A549 treated with Mapracorat at 1 μM for 4 hours (cell line): ENCODE measurements at places on chromosomes 3 and 15. TPM values are rescaled to one million over a fixed set of nuclear protein-coding genes. Genes with fewer than 3 reads are reported as not detected.

LRTM1 gene
- total RNA-seq: not detected in 5 replicates

ARPIN gene
- 10.1 to 14.3 TPM (median 11.4 TPM) in 5 replicates for total RNA-seq

SNURF gene
- 8.8 to 20.6 TPM (median 13.7 TPM) in 5 replicates for total RNA-seq

SAMMSON gene
- total RNA-seq: not detected in 5 replicates

EPB42 gene
- total RNA-seq: not detected in 5 replicates

GOLGA8S gene
- total RNA-seq: 0.10 to 0.23 TPM (median 0.18 TPM) in 5 replicates

ACVR2B gene
- total RNA-seq: 1.7 to 3.1 TPM (median 2.7 TPM) in 5 replicates

CDAN1 gene
- total RNA-seq: 4.2 to 8.5 TPM (median 5.8 TPM) in 5 replicates

CDHR4 gene
- total RNA-seq: 0.10 to 0.64 TPM (median 0.22 TPM) in 5 replicates

PLA1A gene
- total RNA-seq: 0.26 to 0.80 TPM (median 0.40 TPM) in 5 replicates

RTF1 gene
- total RNA-seq: 17.8 to 21.1 TPM (median 20.4 TPM) in 5 replicates

RASGRP1 gene
- total RNA-seq: 0.26 to 0.47 TPM (median 0.36 TPM) in 5 replicates

VIPR1 gene
- total RNA-seq: 0.83 to 1.3 TPM (median 1.2 TPM) in 5 replicates

TXNRD3 gene
- 5.9 to 9.9 TPM (median 7.4 TPM) in 5 replicates for total RNA-seq

CYP19A1 gene
- 0.15 to 0.52 TPM (median 0.30 TPM) in 5 replicates for total RNA-seq

TMEM115 gene
- 35.5 to 49.0 TPM (median 48.1 TPM) in 5 replicates for total RNA-seq
